ENCODE measurements at places on chromosomes 1 and 21.

DNA sequence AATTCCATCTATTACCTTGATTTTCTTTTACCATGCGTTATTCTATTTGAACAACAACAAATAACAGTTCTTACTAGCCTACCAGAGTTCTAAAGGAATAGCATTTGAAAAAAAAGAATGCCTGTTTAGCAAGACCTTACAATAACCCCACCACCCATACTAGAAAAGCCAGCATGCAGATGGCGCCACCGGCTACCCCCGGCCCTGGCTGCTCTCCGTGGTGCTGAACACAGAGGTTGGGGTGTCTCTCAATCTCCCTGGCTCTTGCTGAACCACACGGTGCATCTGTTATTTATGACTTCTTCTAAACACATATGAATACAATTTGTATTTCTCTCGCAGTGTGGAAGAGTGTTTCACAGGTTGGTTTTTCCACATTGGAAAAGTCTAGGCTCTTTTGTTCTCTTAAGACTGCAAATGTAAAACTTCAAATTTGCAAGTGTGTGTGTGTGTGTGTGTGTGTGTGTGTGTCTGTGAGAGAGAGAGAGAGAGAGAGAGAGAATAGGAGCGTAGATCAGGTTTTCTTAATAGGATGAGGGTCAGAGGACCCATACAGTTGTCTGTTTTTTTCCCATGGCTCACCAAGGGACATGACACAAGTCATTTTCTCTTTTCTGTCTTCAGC is 13.6 kb downstream of the GRIK3 start:
- no peak for DNase-seq

GRCh38 chr1:228342627-228343190 is 63.9 kb downstream of the TRIM11 start:
- DNase-seq: no peak

GRCh38 chr1:12629985-12630760 is 12.2 kb upstream of the DHRS3 start:
- no peak for DNase-seq

GRCh38 chr1:95806171-95806570 is 572.2 kb downstream of the RWDD3 start:
- DNase-seq: no peak

DNA sequence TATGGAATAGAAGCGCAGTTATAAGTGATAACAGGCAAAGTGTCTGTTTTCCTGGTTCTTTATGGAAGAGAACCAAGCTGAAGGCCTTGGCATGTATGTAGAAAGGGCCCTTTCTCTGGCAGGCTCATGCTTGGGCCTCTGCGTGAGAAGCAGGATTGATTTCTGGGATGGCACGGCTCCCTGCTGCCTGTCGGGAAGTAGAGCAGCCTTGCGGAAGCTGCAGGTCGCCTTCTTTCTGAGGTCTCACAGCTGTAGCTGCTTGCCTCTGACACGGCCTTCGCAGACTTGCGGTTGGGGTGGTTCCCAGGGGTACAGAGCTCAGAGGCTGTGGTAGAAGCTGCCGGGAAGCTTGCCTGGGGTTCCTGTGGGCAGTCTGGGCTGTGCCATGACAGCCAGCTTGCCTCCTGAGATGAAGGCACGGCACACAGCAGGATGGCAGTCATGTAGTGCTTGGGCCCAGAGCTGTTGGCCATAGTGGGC is 39.4 kb downstream of the TRAPPC10 start:
- DNase-seq: no peak

Measured in T-helper 9 cell (primary cell).